ENCODE measurements at places on chromosomes 1 and 21. TPM values are rescaled to one million over a fixed set of nuclear protein-coding genes. Genes with fewer than 3 reads are reported as not detected.
A peak's percentile ranks its signal among the peaks of the same experiment; 100 is the strongest.

OR10J1 gene
- total RNA-seq, result not detected

- no peak for DNase-seq
Measured at GRCh38 chr1:241600496-241600901, 39.7 kb downstream of the CHML start.

DNA sequence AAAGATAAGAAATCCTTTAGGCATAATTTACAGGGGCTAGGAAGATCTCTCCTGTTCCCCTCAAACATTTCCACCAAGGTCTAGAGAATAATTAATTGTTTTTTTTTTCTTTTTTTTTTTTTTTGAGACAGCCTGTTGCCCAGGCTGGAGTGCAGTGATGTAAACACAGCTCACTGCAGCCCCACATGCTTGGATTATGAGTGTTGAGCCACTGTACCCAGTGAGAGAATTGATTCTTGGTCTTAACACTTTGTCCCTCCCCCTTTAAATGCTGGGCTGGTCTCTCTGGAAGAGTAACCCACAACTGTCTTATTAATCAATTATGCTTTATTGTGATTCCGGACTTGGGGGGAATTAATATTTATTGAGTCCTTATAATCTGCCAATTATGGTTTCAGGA, 33.4 kb downstream of the ATF3 start:
- no peak for DNase-seq

DNA sequence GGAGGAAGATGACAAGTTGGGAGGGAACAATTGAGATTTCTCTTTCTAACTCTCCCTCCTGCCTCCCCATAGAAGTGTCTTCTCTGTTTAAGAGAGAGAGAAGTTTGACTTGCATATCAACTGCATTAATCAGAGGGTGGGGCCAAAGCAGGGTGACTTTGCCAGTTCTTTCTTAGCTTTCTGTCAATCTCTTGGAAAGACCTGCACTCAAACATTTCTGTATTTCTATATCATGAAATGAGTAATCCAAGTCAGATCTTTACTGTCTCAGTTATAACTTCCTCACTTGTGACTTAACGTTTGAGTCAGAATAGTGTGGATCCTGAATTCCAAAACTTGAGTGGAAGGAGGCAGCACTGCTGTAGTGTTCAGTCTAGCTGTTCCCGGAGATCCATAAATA, 180.8 kb upstream of the KCNK2 start:
- peak; percentile 72 for DNase-seq

DIRAS3 gene
- not detected for total RNA-seq

SLC45A1 gene
- not detected for total RNA-seq

DNA sequence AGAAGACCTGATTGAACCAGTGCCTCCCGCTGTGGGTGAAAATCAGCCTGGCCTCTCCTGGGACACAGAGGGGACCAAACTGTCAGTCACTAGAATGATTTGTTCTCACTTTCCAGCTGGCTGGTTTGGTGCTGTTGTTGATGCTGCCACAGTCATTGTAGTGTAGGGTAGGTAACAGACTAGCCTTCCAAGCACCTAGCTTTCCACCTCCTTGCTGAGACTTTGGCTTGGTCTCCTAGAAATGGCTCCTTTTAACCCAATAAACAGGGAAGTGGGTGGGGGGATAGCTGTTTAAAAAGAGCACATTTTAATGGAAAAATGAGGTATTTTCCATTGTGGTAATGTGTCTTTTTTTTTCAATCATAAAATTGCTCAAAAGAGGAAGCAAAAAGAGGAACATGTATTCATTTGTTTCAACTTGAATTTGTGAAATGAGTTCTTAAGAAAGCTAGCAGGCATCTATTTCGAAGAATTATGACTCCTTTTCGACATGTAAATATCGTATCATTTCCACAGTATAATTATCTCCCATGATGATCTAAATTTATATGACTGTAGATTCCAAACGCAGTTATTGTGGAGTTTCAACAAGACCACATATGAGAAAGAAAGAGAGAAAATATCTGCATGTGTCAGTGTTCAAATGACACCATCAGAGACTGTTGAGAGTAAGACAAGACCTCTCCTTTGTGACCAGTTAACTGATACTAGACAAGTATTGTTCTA, 190.1 kb downstream of the HLX start:
- no peak for DNase-seq

DNA sequence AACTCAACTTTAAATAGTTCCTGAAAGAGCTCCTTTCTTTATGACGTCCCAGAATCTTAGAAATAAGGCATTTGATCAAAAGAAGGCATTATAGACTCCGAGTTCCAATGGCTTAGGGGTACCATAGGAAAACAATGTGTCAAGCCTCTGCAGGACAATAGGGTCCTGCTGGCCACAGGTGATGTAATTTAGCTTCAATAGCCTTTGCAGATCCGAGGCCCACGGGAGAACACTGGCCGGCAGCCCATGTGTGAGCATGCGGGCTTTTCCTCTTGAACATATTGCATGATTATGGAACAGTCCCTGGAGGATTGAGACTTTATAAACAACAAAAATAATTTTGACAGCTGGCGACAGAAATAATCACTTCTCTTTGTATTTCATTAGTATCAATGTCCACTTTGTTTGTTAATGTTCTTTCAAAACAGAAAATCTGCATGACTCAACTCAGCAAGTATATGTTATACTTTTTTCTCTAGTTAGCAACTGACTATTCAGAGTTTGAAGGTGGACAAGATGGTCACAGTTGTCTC, 49.0 kb upstream of the NR5A2 start:
- DNase-seq, result no peak

- no peak for DNase-seq
Measured at GRCh38 chr1:111819566-111820263, 64.0 kb downstream of the DDX20 start.

DNA sequence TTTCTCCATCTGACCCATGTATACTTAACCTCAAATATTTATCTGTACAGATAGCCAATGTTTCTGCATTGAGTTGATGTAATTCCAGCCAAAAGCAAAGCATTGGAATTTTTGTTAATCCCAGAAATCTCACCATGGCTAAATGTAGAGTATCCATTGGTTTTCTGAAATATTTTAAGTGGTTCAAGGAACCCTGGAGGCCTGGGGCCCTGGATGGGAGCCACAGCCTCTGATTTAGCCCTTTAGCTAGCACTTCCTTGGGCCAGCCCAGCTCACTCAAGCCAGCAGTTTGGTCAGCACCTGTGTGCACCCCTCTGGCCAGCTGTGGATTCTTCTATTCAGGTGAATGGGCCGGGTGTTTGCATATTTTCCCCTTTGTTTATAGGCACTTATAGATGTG, 18.8 kb upstream of the EPS8L3 start:
- peak; percentile 100 for DNase-seq

- peak; percentile 97 for DNase-seq
Measured at GRCh38 chr1:201602413-201603265, 63.7 kb downstream of the NAV1 start.

- DNase-seq, result no peak
Measured at GRCh38 chr21:44929242-44929798, 8.6 kb upstream of the ITGB2 start.

DNA sequence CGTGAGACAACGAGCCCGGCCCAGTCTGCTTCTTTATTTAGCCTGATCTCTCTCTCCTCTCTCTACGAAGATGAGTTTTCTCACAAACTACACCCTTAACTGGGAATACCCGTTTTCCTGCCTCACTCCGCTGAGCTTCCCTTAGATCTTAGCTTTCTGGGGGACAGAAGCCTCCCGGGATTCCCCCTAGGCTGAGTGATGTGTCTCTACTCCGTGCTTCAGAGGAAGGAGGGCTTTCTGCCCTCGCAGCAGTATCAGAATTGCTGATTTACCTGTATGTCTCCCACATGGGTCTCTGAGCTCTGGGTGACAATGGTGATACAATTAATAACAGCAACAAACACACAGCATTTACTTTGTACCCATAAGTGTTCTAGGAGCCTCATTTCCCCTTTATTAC, 1.0 kb downstream of the ZBTB17 start:
- DNase-seq, result no peak

DNASE2B gene
- not detected for total RNA-seq

FNDC10 gene
- 8.7 TPM for total RNA-seq

KCNT2 gene
- 0.94 TPM for total RNA-seq

All from MG63 (cell line).